ENCODE measurements at places on chromosomes 12 and 14.

DNA sequence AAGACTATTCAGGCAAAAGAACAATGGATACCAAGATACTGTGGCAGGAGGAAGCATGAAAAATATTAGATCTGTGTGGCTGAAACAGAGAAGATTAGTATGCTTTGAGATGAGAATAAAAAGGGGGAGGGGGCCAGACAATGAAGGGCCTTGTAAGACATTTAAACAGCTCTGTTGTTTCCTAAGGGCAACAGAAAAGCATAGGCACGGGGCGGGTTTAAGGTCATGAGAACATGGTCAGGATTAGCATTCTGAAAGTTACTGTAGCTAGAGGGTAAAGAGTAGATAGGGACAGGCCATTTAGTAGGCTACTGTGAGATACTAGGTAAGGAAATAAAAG, 18.6 kb downstream of the INTS13 start:
- DNase-seq: no peak

DNA sequence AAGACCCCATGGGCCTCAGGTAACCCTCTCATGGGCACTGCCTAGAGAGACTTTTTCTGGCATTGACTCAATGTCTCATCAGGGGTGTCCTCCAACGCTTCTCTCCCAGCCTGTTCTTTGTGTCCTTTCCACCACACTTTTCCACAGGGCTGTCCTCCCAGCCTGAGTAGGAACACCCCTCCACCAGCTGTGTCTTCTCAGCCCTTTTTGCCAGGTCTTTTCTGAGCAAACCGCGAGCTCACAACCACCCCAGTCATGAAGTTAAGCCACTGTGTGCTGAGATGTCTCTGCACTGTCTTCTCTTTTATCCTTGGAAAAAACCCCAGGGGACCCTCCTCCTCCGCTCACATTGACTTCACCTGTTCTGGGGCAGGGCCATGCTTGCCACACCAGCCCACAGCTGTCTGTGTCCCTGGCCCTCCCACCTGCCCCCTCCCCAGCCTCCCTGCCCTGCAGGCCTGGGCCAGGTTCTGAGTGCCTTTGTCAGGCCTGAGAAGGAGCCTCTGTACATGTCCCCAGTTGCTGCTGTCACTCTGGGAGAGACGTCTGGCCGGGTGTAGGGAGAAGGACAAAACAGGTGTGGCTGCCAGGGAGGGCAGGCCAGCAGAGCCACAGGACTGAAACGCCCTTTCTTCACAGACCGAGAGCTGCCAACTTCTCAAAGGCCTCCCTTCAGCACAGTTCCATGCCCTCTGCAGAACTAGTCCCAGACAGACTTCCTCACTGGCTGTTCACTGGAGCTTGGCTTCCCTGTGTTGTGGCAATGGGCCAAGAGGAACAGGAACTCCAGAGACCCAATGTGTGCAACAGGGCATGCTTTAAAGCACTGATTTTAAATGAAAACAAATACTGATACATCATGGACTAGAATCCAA, 50.5 kb upstream of the PNMA1 start:
- no peak for DNase-seq

GRCh38 chr14:101006008-101006407, 102.5 kb upstream of the RTL1 start:
- DNase-seq: no peak

- DNase-seq: no peak
Observed at GRCh38 chr12:119621878-119622277, 28.3 kb downstream of the TMEM233 start.

GRCh38 chr12:114404926-114405518, 922 bp downstream of the TBX5 start:
- no peak for DNase-seq

DNA sequence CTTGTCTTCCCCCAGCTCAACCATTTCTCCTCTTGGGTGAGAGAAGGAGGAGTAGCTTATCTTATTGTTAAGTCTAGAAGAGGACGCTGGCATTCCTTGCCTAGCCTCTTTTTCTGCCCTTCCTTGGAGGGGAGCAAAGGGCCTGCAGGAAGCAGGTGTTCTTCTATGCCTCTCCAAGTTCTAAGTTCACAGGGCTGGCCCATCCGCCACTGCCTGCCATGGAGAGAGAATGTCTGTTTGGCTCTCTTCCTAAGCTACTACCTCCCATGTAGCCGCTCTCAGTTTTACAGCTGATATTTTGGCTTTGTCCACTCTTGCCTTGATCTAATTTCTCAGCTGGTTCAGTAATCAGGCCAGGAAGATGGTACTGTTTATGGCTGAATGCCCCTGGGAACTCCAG, 201.2 kb downstream of the NTF3 start:
- no peak for DNase-seq

DNA sequence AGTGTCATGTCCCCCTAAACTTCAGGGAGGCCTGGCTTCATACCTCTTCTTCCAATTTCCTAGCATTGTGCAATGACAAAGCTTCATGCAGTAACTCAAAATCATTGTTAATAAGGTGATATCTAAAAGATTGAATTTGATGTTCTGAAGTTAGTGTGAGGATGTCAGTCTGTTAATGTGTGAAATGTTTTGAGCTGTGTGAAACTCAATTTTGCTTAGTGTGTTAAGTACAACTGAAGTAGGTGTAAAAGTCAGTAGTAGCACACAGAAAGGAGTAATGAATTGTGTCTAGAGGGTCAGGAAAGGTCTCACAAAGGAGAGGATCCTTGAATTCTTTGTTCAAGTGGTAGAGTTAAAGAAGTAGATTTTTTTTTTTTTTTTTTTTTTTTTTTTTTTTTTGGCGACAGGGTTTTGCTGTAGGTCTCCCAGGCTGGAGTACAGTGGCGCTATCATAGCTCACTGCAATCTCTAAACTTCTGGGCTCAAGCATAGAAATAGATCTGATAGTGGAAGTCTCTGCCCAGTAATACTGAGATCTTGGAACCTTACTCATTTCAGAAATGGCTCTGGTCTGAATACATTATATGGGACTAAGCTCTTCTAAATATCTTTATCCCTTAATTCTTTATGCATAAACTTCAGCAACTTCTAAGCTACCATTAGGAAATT, 63.9 kb downstream of the FUT8 start:
- DNase-seq: no peak

DNA sequence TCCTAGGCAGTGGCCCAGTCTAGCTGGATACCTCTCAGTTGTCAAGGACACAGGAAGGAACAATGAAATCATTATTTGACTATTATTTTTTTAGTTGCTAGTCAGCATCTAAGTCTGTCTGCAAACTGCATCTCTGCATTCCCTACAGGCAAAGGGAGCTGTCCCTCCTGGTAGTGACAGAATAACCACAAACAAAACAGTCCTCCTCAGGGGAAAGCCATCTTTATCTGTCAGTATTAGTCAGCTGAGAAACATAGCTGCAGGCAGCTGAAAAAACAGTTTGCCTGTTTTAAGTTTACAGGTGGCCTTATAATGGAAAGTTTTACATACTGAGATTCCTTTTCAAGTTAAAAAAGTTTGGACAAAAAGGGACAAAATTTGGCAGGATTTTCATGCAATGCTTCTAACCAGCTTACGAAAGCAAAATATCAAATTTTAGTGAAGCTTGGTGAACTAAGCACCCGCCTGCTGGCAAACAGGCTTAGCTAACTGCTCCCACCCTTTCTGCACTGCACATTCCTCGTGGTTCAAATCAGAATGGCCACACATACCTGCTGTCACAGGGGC, 29.5 kb downstream of the SLC25A21 start:
- DNase-seq: no peak

DNA sequence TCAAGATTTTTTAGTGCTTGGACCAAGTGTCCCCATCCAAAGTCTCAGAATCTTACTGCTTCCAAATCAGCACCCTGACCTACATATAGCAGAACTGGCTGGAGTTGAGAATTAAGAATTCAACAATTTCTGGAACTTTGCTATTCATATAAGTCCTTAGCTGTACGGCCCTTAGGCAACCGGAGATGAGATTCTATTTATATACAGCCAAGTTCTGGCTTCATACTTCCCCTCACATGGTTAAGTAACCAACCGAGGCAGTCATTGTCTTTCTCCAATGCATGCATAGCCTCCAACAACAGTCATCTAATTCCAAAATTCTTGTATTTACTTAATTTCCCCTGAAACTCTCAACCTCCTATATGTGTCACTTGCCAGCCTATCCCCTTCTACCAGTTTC, 76.6 kb downstream of the SINHCAF start:
- no peak for DNase-seq

DNA sequence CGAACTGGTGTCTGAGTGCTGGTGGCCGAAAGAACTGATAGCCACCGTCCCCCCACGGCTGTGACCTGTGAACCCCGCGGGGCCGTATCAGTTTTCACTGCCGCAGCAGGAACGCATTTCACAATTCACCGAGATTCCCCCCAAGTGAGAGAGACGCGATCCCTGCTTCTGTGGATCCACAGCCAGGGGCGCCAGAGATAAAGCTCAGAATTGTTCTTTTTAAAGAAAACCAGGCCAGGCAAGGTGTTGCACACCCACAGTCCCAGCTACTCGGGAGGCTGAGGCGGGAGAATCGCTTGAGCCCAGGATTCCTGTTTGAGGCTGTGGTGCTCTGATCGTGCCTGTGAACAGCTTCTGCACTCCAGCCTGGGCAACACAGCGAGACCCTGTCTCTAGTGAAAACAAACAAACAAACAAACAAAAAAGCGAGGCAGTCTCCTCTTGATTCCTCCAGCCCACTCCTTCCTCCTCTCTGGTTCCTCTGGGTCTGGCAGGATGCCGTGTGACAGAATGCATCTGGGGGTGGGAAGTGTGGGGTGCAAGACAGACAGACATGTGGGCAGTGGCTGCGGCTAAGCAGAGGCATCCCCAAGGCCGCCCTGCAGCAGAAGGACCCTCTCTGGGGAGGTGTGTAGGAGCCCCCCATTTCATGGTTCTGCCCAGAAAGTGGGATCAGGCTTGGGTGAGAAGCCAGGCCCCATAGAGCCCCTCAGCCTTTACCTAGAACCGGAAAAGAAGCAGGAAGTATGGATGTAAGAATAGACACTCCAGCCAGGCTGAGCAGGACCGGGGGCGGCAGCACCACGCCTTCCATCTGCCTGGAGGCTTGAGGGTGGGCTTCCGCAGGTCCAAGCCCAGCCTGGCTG, 39.2 kb upstream of the PPP1R13B start:
- no peak for DNase-seq

GRCh38 chr12:39048395-39048794, 143.0 kb upstream of the CPNE8 start:
- DNase-seq: no peak

DNA sequence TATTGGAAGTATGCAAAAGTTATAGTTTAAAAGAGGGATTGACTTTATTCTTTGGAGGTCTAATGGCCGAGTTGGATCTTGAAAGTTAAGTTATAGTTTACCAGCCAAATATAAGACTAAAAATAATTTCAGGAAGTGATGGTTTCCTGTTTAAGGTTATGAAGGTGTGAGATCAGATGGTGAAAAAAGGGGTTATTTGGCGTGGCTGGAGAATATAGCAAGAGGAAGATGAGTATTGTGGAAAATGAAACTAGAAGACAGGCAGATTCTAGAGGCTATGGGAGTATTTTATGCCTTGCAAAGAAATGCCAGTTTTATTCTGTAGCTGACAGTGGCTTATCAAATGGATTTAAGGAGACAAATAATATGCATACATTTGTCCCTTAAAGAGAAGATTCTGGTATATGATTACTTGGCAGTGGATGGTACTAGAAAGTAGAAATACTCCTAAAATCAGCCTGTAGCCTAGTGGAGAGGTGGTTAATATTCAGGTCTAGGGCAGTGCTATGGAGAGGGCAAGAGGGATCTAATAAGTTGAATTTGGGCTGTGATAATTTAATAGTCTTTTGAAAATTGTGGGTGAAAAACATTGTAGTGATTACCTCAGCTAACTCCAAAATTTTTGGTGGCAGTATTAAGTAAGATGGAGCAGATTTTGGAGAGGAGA, 1091.8 kb upstream of the ATXN7L3B start:
- DNase-seq: no peak

GRCh38 chr14:48874711-48875110, 711.5 kb downstream of the RPS29 start:
- no peak for DNase-seq

GRCh38 chr14:60485598-60486251, at the start of gene C14orf39:
TSS of gene C14orf39 (minus strand) at chr14:60486063. CDS start at chr14:60485078, 985 bp downstream.
- DNase-seq: peak; percentile 44

DNA sequence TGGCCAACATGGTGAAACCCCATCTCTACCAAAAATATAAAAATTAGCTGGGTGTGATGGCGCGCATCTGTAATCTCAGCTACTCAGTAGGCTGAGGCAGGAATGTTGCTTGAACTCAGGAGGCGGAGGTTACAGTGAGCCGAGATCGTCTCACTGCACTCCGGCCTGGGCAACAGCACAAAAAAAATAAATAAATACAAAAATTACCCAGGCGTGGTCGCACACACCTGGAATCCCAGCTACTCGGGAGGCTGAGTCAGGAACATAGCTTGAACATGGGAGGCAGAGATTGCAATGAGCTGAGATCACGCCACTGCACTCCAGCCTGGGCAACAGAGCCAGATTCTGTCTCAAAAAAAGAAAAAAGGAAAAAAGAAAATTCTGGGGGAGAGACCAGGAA, 80.1 kb downstream of the PHETA1 start:
- DNase-seq: no peak

DNA sequence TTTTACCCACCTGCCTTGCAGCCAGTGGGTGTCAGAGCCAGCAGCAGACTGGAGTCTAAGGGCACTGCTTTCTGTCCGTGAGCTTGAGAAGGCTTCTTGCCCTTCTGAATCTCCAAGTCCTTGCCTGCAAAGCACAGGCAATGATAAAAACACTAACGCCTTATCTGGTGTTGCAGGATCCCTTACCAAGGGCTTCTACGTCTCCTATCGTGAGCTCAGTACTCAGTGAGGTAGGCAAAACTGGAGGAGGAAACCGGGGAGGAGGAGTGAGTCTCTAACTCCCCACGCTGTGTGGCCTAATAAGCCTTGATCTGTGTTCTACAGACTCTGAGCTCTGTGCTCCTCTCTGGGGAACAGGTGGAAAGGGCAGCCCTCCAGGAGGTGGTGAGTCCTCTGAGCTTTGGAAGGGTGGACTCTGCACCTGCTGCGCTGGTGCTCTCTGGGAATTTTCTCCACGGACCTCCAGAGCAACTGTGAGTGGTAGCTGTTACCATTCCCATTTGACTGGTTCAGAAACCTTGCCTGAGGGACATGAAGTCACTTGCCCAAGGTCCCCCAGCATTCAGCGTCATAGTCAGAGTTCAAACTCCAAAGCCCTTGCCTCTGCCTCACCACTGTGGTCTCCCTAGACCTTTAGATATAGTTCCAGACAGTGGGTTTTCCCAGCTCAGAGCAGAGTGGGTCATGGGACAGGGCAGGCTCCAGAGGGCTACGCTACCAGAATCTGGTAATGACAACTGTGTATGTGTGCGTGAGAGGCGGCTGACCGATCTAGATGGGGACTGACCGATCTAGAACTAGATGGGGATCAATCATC, 7.0 kb upstream of the MARK3 start:
- no peak for DNase-seq

- DNase-seq: no peak
Observed at GRCh38 chr12:47775100-47775911, 2.3 kb downstream of the SLC48A1 start.
